ENCODE measurements at places on chromosomes 6 and 20. TPM values are rescaled to one million over a fixed set of nuclear protein-coding genes. Genes with fewer than 3 reads are reported as not detected.
A peak's percentile ranks its signal among the peaks of the same experiment; 100 is the strongest.

DNA sequence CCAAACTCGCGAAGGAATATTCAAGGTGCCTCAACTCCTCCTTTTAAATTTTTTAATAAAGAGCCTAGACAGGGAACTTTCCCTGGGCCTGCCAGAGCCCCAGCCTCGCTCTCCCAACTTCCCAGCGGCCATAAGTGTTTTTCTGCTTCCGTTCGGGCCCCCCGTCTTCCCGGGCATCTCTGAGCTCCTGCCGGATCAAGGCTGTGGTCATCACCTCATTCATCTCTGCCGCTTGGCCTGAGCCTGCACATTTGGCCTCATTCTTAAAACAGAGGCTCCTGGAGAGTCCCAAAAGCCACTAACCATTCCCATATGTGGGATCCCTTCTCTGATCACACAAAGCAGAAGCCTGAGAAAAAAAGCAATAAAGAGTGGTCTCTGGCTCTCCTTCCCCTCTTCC, 969.1 kb upstream of the DEFB115 start:
- no peak for DNase-seq

GRCh38 chr6:167763056-167763944, 63.4 kb upstream of the AFDN start:
- DNase-seq = no peak

GRCh38 chr20:58028123-58028522, 200.3 kb downstream of the ANKRD60 start:
- DNase-seq = peak; percentile 66

- DNase-seq = no peak
Measured at GRCh38 chr6:137283940-137284810, 65.0 kb upstream of the IFNGR1 start.

DNA sequence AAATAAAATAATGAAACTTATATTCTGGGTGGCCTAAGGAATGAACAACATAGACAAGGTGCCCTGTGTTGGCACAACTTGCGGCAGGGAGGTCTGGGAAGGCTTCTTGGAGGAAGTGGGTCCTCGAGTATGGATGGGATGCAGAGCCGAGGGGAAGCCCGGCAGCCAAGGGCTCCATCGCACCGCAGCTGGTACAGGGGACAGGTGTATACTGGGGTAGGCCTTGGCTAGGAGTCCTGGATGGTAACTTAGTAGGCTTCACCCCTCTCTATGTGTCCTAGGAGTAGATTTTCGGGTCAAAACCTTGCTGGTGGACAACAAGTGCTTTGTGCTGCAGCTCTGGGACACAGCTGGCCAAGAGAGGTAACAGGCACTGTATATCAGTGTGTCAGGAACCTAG, 28.0 kb downstream of the RAB44 start:
- no peak for DNase-seq

GRCh38 chr6:87105823-87106222, 10.9 kb upstream of the CGA start:
- no peak for DNase-seq

GRCh38 chr6:14431385-14432330, 314.1 kb downstream of the CD83 start:
- no peak for DNase-seq

DNA sequence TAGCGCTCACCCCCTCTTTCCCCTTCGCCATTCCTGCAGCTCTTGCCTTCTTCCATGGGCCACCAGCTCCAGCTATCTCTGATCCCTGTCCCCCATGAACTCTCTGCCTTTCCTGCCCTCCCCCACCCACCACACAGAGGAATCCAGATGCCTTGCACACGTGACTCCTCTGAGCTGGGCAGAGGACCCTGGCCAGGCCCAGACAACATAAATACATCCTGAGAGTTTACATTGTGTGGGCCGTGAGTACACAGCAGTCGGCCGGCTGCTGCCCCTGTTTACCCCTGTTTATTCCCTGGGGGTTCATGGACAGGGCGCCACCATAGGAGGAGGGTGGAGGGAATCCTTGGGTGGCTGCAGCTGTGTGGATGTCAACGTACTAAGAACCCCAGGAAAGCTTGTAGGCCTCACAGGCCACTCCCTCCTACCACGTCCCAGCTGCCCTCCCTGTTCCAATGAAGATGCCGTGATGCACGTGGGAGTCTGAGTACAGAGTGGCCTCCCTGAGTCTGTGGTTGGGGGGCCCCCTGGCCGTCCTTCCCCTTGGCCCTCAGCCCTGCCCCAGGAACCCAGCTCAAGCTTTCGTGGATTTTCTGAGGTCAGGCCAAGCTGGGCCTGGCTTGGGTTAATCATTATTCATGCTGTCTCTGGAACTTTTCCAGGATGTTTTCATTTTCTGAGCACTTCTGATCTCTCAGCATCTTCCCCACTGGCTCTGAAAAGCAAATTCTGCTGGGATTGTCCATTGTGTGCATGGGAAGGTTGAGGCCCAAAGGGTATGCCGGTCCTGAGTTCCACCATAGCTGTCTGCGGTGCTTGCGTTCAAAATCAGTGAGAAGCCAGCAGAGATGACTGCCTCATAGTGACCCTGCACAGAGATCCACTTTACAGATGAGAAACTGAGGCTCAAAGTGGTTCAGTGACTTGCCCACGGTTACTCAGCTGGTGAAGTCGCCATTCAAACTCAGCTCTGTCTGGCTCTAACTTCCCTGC, 136.3 kb downstream of the MRPL14 start:
- DNase-seq = peak; percentile 73

- DNase-seq = no peak
Measured at GRCh38 chr6:38159596-38159995, 340.1 kb downstream of the ZFAND3 start.

DNA sequence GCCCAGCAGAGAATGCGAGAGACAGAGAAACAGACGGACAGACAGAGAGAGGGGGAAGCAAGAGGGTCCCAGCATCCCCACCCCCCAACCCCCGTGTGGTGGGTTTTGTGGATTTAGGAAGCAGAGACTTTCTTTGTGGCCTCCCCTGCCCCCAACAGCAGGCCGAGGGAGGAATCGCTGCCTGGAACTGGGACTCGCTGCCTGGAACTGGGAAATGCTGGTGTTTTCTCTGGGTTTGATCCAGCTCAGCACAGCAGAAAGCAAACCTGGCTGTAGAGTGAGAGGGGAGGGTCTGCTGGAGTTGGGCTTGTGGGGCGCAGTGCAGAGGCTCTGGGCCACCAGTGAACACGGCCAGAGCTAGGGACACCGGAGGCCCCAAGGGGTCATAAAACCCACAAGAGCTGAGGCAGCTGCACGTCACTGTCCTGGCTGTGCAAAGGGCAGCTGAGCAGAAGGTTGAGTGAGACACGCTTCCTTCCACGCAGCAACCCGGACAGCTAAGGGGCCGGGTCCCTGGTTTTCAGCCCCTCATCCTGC, 181.8 kb downstream of the TAF4 start:
- peak; percentile 26 for DNase-seq

- peak; percentile 34 for DNase-seq
Measured at GRCh38 chr20:17228624-17229061, 1.8 kb downstream of the PCSK2 start.

DNA sequence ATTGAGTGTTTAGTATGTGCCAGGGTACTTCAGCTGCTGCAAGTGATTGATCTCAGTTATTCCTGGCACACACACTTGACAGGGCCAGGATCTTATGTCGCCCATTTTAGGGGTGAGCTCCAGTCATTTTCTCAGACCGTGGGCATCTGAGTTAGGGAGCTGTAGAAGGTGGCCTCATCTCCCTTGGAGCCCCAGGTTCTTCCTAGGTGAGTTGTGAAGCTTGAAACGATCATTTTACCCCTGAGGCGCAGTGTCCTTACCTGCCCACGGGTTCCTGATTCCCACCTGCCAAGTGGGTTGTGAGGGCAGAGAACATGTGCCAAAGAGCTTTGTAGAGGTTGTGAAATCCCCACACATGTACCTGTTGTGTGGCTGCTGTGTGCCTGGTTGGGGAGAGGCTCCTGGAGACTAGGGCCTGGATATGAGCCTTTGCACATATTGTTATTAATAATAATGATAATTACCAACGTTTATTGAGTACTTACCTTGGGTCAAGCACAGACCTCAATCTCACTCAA, 465 bp upstream of the KCNS1 start:
- DNase-seq = no peak

DNA sequence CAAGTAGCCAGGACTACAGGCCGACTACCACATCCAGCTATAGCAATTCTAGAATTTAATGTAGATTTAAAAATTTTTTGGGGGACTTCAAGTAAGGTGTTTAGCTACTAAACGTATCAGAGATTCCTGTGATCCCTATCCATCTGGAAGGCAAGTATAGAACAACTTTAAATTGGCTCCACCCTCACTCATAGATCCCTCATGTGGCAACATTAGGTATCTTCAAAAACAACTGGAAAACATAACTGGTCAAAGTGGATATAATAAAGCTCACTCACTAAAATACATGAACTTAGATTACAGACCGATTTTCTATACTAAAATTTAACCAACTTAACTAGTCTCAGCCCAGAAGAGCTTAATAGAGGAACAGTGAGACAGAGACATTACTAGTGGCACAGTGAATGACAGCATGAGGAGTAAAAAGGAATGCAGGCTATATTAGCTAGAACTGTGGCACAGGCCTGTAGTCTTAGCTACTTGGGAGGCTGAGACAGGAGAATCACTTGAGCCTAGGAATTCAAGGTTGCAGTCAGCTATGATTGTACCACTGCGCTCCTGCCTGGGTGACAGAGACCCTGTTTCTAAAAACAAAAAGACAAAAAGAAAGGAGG, 14.7 kb downstream of the NUP153 start:
- DNase-seq = no peak

DNA sequence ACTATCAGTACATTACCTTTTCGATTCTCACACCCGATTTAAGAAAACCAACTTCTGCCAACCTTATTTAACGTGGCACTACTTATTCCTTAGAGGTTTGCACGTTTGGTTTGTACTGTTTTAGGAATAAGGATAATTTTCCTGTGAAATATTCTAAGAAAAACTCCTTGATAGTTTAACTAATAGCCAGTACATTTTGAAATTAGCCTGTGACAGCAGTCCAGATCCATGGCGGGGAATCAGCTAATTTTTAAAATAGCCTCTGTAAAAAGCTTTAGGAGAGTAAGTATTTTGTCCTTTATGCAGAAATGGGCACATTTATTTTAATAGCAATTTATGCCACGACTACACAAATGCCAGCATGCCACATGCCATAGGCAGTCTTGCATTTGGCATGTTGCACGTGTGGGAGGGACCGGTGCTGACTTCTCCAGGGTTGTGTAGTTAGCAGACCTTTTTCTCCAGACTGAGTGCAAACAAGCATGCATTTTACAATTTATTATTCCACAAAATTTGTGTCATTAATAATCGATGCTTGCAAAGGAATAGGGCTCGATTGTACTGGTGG, 6.2 kb downstream of the FOXC1 start:
- DNase-seq = peak; percentile 43

DNA sequence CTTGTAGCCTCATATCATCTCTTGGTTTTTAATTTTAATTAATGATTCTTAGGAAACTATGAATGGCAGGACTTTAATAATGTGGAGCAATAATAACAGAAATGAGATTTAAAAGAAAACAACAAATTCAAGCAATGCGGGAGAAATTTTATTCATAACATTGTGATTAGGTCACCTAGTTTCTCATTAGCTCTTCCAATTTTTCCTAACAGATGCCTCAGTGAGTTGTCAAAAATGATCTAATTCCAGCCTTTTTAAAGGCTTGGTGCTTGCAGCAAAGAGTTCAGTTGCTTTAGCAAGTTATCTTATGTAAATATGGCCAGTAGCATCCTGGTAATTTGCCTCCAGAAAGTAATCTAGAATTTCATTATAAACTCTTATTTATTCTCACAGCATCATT, 20.4 kb downstream of the PDE7B start:
- no peak for DNase-seq

DNA sequence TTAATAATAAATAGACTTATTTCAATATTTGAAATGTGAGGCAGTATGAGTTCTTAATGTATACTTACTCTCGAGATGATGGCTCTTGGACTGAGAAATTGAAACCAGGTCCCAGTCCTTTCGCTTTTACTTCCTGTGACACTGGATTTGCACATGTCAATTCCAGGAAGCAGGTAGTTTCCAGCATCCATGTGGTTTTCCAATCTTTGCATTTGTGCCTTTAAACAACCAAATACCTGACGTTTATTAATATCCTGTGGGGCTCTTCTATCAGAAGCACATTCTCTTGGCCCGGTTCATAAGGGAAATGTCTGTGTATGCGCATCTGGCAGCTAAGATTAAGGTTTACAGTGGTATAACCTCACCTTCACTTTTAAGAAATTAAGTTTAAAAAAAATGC, 13.1 kb downstream of the UTRN start:
- no peak for DNase-seq

GRCh38 chr6:160678230-160678629, 14.2 kb upstream of the LPA start:
- DNase-seq = no peak

- DNase-seq = peak; percentile 37
Measured at GRCh38 chr20:62760471-62760855, 35.8 kb upstream of the MRGBP start.

- peak; percentile 83 for DNase-seq
Measured at GRCh38 chr6:148747145-148747470, 278 bp downstream of the UST start.

GRCh38 chr6:37727996-37728395, 30.3 kb upstream of the MDGA1 start:
- DNase-seq = no peak

GRCh38 chr6:137117581-137117980, 55.9 kb downstream of the IL22RA2 start:
- DNase-seq = no peak

DNA sequence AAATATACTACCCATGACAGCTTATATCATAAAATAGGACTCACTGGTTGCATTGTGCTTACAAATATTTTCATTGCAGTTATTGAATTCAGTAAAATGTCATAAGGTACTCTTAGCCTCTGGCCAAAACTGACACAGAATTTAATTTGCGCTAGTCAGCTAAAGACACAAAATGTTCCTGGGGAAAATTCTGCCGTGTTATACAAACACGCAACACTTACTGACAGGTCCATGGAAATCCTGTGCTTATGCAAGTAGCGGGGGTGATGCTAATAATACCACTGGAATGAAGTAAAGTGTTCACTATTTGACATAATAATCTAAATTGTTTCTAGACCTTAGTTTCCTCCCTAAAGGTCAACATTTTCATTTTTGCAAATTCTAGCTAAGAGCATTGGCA, 354.4 kb upstream of the RSPO3 start:
- DNase-seq = no peak

GRCh38 chr20:59736366-59736765, 132.0 kb downstream of the PHACTR3 start:
- no peak for DNase-seq

GRCh38 chr6:53956804-53957203, 154.4 kb upstream of the MLIP start:
- DNase-seq = no peak

- no peak for DNase-seq
Measured at GRCh38 chr20:21353236-21353635, 44.1 kb downstream of the NKX2-4 start.

DNA sequence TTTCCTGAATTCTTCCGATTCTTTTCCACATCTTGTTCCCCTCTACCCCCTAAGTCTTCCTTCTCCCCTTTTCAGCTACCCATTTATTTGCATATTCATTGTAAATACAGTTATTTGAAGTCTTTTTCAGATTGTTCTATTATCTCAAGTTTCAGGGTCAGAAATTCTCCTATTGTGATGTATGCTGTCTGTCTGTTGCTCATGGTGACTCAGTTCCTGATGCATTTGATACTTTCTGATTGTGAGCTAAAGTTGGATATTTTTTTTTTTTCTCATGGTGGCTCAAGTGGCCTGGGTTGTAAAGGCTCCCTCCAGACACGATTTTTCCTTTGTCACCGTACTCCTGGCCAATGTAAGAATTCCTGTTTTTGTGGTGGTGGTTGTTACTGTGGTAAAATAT, 4.9 kb upstream of the PI16 start:
- DNase-seq = no peak

CRNKL1 gene
- polyA plus RNA-seq = 10.9 TPM

KCTD20 gene
- 12.9 TPM for polyA plus RNA-seq

NFATC2 gene
- 2.8 TPM for polyA plus RNA-seq

CASP8AP2 gene
- 5.0 TPM for polyA plus RNA-seq

All from right cardiac atrium (tissue), 5 donors.